ENCODE measurements at places on chromosomes 16 and 17. TPM values are rescaled to one million over a fixed set of nuclear protein-coding genes. Genes with fewer than 3 reads are reported as not detected.

GRCh38 chr16:65122724-65123395 is 997 bp upstream of the CDH11 start:
- DNase-seq, result no peak

DNA sequence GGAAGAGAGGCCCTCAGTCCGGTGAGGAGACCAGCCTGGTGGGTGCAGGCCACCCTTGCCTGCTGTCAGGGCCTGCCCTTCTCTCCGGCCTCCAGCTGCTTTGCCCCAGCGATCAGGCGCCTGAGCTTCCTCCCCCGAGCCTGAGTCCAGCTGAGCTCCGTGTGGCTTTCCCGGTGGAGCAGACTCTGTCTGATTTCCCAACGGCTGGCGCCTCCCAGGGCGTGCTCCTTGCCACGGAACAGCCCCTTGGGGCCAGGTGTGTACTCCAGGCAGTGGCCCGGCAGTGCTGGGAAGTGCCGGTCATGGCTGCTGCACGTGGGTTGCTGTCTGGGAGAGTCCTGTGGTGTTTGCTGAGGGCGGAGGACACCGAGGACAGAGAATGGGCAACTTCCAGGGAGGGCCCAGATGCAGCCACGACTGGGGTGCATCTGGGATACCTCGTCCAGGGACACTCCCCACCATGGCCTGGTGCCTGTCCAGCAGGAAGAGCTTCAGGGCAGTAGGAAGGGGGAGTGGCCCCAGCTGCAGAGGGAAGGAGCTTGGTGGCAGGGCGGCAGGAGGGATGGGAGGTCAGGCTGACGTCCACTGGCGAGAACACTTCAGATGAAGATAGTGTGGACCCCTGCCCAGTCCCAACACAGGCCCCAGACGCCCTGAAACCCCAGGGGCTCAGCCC is 22.5 kb downstream of the METRNL start:
- no peak for DNase-seq

DNA sequence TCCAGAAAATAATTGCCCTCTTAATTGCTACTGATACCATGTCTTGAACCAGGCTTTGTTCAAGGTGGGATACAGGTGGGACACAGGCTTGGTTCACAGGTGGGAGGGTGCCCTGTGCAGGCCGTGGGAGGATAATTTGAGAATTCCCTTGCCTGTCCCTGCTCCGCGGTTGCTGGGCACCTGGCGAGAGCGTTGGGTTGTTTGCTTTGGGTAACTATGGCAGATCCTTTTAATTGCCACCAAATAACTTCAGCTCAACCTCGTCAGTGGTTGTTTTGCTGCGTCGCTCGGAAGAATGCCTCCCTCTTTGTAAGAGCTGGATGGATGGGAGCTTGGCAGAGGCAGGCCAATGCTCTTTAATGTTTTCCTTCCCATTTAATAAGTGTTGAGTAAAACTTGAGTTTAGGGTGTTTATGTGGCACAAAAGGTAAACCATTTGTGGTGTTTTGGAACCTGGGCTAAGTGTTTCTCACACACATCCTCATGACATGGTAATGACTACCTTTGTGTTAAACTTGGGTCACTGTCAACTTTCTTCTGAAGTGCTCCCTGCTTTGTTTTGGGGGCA is 202.5 kb downstream of the MSI2 start:
- DNase-seq, result no peak

The SLC16A13 gene
- 21.7 TPM for total RNA-seq

The CIBAR2 gene
- total RNA-seq, result not detected
